ENCODE measurements at places on chromosomes 4 and X.
A peak's percentile ranks its signal among the peaks of the same experiment; 100 is the strongest.

- no peak for DNase-seq
These were observed 136.3 kb downstream of the MGST2 start for GRCh38 chr4:139801895-139802294.

- no peak for DNase-seq
These were observed 124.2 kb downstream of the REELD1 start for GRCh38 chr4:146338512-146338911.

DNA sequence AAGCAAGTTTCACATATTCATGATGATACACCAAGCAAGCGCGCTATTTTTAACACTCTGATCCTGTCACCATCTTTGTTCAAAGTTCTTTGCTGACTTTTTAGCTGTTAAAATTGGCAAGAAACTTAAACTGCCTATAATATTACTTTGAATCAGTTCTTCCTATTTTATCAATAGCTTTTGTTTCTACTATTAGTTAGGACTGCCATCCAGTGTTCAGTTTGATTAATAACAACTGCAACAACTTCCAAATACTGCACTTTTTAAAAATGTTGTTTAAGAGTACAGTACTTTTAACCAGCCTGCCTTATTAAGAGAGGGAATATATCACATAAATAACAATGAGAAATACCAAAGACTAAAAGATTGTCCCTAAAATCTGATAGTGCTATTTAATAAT lies 614.3 kb downstream of the FAM133A start:
- no peak for DNase-seq

GRCh38 chr4:84492737-84493091 lies 6.4 kb downstream of the NKX6-1 start:
- DNase-seq: no peak

GRCh38 chr4:47798165-47798564 lies 39.7 kb downstream of the CORIN start:
- no peak for DNase-seq

DNA sequence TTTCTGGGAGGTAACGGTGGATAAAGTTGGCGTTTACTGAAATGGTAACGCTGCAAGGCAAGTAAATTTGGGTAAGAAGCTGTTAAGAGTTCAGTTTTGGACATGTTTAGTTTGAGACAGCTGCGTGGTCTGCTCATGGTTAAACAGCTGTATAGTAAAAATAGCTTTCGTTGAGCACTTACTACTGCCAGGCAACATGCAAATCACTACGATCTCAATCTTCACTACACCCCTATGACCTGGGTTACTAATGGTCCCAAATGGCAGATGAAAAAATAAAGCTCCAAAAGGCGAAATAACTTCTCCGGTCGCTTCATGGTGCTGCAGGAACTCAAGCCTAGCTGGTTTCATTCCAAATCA lies 22.2 kb downstream of the FABP2 start:
- no peak for DNase-seq

GRCh38 chrX:133587818-133588217 lies 172.5 kb upstream of the GPC4 start:
- DNase-seq: no peak

- no peak for DNase-seq
These were observed 905.2 kb downstream of the TRAM1L1 start for GRCh38 chr4:116180157-116180601.

GRCh38 chrX:125193921-125194320 lies 125.8 kb upstream of the TEX13C start:
- DNase-seq: no peak

DNA sequence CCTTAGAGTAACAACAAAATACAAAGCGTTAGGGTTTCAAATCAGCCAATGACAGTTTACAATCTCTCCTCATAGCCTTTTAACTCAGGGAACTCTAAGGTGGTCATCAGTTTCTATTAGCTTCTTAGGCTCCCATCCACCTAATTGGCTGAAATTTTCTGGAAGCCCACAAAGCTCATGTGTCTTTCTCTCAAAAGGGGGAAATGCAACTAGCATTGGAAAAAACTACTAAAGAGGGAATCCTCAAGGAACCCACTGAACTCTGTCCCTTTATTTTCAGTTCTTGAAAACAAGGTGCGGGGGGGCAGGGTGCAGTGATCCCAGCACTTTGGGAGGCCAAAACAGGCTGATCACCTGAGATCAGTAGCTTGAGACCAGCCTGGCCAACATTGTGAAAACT lies 56.4 kb downstream of the PDGFC start:
- DNase-seq: no peak

DNA sequence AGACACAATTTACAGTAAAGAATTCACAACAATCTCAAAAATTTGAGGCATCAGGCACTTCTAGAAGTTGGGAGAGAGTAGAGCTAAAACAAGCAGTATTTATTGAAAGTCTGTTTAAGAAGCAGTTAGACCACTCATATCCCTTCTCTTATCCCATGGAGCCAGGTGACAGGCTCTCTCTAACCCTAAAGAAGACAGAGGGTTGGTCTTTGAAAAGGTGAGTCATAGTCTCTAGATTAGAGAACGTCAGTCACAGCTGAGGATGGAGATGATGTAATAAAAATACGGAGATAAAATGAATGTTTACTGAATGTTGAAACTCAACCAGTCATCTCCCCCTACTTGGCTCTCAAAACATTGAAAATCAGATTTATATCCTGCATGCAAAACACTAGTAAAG lies 223.8 kb downstream of the CHIC2 start:
- DNase-seq: no peak

DNA sequence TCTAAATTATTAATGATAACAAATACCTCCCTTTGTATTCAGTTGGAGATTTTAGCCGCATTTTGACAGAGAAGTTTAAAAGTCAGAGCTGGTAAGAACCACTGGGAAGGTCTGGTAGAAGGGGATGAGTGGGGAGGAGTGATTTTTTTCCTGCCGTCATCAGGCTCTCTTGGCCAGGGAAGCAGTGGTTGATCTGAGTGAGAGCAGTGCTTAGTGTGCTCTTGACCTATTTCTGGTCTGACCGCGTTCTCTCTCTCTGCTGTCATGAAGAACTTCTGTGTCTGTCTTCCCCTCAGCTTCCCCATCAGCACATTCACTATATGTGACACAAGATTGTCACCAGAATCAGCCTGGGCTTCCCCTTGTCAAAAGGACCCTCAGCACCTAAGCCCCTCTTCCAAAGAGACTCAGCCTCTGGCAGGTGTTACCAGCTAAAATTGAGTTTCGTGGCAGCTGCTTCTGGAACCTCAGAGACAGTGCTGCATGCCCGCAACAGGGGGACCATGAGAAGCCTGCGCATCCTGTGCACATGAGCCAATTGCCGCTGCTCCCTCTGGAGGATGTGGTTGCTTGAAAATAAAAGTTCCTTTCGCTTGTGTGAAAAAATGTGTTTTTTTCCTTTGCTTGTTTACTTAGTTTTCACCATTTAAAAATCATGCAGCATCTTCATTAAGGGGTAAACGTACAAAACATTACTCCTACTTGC lies 268.9 kb downstream of the C4orf33 start:
- DNase-seq: no peak

DNA sequence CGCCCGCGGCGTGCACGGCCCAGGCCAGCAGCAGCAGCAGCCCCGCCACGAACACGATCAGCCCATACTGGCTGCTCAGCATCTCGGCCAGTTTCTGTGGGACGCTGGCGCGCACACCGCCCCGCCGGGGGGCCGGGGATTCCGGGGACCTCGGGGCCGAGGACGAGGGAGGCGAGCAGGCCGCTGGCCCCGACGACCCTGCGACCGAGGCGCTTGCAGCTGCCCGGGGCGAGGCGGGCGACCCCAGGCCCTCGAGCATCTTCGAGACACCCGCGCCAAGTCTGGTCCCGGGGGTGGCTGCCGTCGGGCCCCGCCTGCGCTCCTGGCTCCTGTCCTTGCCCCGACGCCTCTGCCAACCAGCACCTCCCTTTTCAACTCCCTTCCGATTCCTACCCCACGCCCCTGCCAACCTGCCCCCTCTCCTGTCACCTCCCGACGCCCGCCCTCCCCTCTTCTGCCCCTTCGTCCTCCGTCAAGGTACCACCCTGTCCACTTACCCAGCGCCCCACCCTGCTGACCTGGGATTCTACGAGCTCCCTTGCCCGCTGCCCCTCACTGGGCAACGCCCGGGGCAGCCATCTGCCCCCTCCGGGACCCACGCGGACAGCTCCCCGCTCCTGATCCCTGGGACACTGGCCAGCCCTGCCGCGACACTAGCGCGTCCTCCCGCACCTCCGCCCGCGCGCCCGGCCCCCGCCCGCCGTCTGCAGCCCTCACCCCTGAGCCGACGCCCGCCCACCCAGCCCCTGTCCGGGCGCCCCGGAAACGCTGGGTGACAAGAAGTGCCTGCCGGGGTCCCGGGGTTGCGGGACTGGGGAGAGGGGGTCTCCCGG lies at the start of gene OTOP1:
OTOP1 (minus strand) TSS at position 324 of the 833 bp plus-strand sequence; CDS start at position 259, 65 bp downstream.
- DNase-seq: no peak

DNA sequence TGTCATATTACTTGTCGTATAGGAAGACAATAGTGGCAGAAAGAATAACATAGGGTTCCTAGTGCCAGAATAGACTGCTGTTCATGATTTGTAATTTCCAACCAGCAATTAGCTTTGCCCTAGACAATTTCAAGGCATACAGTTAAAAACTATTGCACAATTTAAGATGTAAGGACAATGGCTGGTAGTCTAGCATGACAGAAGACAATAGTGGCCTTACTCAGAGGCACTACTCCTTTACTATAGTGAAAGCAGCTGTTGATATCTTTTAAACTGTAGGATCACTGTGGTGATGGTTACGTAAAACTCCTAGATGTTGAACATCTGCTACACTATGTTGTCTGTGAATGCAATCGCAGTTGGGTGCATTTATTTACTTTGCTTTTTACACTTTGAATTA lies 234.5 kb downstream of the RBMX2 start:
- DNase-seq: no peak

- DNase-seq: no peak
These were observed 80.9 kb downstream of the POLA1 start for GRCh38 chrX:24774650-24775049.

GRCh38 chr4:22814906-22815305 lies 122.2 kb downstream of the GBA3 start:
- DNase-seq: no peak

GRCh38 chrX:9339603-9340491 lies 125.0 kb upstream of the TBL1X start:
- DNase-seq: no peak

- peak; percentile 94 for DNase-seq
These were observed 247 bp upstream of the PPA2 start for GRCh38 chr4:105474099-105474518.
